ENCODE measurements at places on chromosomes 7 and 10.

- DNase-seq = no peak
These were observed 170.1 kb downstream of the ADRA2A start for GRCh38 chr10:111246814-111247452.

DNA sequence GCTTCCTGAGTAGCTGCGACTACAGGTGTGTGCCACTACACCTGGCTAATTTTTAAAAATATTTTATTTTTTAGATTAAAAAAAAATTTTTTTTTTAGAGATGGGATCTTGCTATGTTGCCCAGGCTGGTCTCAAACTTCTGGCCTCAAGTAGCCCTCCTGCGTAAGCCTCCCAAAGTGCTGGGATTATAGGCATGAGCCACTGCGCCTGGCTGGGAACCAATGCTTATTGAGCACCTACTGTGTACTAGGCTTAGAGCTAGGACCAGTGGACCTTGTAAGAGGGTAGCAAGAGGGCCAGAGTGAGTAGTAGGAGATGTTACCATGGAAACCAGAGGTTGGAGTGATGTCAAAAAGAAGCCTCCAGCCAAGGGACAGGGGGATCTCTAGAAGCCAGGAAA lies 31.2 kb downstream of the COL26A1 start:
- no peak for DNase-seq

DNA sequence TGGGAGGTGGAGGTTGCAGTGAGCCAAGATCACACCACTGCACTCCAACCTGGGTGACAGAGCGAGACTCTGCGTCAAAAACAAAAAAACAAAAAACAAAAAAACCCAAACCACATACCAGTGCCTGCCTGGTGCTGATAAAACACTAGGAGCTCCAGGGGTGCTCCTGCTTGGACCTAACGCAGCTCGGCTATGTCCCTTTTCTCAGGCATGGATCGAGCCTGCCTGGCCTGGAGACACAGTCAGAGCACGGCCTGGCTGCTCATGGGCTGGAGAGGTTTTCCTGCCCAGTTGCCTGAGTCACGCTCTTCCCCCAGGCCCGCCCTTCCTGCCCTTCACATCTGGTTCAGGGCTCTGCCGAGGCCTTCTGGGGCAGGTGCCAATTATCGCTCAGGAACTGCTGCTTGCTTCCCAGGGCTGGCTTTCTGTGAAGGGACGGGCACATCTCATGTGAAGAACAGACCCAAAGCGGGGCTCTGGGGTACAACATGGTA lies 12.6 kb upstream of the NPFFR1 start:
- peak; percentile 24 for DNase-seq

DNA sequence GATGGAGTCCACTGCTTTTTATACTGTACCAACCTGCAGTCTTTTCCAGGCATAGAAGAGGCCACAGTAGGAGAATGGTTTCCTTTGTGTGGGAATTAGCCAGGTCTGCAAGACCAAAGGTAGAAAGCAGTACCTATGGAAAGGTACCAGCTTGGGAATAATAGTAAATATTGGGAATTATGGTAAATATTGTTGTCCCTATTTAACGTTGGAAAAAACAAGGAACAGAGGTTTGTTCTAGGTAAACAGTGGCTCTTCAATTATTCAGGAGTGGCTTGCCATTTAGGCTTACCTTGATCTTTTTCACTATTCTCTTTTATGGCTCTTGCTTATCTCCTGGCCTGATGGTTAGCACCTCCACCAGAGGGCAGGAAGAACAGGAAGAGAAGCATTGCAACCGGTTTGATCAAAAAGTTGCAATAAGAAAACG lies 43.9 kb upstream of the GSAP start:
- DNase-seq = no peak

DNA sequence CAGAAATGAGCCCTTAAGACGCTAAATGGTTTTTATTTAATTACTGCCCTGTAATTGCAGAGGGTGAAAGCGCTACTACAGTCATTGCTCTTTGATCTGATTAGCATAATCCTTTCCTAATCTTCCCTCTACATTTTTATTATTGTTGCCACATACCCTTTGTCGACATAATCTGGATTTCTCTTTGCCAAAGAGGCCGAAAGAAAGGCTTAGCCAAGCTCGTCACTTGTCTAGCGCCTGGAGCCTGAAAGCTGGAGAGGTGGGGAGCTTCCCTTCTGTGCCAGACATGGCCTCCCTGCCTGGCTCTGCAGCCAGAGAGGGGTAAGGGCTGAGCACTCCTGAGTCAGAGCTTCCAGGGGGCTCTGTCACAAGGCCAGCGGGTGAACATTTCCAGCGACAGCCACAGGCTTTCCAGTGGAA lies 145.9 kb downstream of the PRKAG2 start:
- no peak for DNase-seq

DNA sequence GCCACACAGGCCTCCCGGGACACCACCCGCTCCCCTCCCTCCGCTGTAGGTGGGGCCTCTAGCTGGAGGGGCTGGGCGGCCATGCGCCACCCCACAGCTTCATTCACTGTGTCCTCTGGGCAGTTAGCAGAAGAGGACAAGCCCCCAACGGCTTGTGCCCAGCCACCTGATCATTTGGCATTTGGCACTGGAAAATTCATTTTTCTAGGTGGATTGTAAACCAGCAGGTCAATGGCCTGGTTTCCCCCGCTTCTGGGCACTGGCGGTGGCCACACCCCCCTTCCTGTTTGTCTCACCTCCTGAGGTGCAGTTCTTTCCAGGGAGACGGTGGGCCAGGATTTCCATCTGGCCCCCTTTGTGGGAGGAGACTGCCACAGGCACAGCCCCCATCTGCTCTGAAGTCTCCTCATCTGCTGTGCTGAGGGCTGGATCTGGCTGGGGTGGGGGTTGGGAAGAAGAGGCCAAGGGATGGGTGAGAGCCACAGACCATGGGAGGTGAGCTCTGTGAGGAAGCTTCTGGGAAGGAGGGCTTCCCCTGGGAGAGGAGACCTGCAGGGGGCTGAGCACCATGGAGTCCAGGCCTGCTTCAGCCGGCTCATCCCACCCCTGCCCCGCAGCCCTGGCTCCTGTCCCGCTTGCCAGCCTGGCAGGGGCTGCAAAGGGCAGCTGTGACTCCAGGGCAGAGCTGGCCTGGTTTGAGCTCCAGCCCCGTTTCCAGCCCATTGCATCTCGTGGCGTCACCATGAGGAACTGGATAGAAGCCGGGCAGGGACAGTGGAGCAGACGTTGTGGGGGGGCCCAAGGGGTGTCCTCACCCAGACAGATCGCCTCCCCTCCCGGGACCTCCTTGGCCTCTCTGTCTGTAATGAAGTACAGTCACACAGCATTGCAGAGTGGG lies 40.1 kb upstream of the SLC29A3 start:
- DNase-seq = no peak

DNA sequence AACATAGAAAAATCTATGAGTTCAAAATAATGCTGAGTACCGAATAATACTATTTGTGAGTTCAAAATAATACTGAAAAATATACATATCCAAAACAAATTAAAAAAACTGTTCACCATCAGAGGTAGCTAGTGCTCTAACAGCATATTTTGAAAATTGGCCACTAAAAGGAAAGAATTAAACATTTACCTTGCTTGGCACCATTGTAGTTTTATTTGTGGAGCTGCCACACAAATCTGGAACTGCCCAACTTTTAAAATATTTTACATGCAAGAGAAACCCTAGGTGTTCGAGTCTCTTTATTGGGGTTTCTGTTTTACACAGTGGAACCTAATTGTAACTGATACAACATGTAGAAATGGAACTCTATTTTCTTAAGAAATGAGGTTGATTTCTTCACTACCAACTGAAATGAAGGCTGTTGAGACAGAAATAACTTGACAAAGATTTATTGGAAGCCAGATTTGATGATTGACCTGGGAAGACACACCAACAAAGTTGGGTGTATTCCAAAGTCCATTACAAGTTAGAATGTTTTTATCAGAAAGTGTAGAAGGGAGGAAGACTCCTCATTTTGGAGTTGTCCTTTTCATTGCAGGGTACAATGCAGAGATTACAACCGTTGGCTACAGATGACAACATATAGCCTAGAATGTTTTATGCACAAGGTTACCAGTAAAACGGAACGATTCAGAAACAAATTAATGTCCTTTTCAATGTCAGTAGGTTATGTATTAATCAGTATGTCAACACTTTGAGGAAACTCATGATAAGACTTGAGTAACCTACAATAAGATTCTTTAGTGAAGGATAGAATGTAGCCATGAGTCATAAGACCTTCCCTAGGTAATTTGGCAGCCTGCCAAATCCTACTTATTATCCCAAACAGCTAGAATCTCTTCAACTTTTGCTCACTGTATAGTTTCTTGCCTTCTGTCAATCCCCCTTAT lies 73.8 kb upstream of the PAPSS2 start:
- no peak for DNase-seq

DNA sequence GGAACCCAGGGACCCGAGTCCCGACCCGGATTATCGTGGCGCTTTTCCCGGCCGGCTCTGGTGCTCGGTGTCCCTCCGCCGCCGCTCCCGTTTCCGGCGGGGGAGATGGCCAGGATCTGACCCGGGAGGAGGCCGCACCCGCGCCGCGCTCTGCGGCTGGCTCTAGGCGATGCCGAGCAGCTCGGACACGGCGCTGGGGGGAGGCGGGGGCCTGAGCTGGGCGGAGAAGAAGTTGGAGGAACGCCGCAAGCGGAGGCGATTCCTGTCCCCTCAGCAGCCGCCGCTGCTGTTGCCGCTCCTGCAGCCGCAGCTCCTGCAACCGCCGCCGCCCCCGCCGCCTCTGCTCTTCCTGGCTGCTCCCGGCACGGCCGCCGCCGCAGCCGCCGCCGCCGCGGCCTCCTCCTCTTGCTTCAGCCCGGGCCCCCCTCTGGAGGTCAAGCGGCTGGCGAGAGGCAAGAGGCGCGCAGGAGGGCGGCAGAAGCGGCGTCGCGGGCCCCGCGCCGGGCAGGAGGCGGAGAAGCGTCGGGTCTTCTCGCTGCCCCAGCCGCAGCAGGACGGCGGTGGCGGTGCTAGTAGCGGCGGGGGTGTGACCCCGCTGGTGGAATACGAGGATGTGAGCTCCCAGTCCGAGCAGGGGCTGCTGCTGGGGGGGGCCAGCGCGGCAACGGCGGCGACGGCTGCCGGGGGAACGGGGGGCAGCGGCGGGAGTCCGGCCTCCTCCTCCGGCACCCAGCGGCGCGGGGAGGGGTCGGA lies 593 bp downstream of the CDK13 start:
- DNase-seq = peak; percentile 11

DNA sequence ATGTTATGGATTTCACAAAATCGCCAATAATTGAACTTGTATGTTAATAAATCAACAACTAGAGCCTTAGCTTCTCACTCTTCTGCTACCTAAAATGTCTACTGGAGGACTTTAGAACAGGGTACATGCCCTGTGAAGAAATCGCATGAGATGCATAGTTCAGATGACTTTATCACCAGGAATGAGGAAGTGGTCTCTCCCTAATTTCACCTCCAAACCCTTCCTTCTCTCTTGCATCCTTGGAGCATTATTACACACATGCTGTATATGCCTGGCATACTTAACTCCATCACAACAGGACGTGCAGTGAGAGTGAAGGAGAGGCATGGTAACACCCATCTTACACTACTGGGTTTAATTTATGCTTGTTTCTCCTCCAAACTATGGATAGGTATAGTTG lies 27.8 kb downstream of the RHEB start:
- DNase-seq = peak; percentile 91

DNA sequence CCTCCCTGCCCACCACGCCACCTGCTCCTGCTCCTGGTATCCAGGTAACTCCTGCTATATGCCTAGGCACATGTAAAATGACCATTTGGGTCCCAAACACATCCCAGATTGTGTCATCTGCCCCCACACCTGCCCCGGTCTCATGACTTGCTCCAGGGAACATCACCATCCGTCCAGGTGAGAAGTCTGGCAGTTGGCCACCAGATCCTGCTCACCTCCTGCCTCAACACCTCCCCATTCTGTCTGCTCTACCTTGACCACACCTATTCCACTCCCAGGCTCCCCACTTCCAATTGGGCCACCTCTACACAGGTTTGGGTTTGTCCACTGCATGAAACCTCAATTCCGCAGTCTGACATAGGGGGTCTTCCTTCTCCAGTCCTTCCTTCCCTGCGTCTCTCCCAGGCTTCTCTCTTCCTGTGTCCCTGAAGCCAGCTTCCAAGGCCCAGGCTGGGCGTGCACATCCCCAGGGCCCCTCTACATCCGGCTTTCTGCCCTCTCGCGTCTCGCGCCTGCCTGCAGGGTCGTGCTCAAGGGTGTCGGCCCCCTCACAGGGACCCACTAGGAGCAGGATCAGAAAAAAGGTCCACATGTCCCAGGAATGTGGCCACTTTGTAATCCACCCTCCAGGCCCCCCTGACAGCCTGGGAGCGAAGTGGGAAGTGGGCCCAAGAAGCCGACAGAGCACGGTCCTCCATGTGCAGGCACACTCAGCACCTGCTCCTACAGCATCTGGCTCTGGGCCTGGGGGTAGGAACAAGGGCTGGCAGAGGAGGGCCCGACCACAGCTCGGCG lies 49.3 kb upstream of the DAGLB start:
- no peak for DNase-seq

Measured in MV-4-11 (cell line).